Myocyte (in vitro differentiated cells): ENCODE measurements at places on chromosomes 12 and 14. TPM values are rescaled to one million over a fixed set of nuclear protein-coding genes. Genes with fewer than 3 reads are reported as not detected.

- no peak for DNase-seq
Measured at GRCh38 chr14:89093083-89093730, 268.8 kb downstream of the TTC8 start.

The DBX2 gene
- not detected in 2 replicates for total RNA-seq

The TAS2R10 gene
- total RNA-seq, result 0.75 and 3.2 TPM in 2 replicates

The SYNDIG1L gene
- total RNA-seq, result 0.24 TPM in 1 of 2 replicates, not detected in the other

The CIROP gene
- total RNA-seq, result not detected in 2 replicates

GRCh38 chr12:128940974-128941373 lies 87.7 kb downstream of the GLT1D1 start:
- no peak for DNase-seq

GRCh38 chr14:103772078-103772712 lies 56.6 kb downstream of the ZFYVE21 start:
- DNase-seq, result no peak

The GPRC5A gene
- total RNA-seq, result 0.42 and 1.4 TPM in 2 replicates

DNA sequence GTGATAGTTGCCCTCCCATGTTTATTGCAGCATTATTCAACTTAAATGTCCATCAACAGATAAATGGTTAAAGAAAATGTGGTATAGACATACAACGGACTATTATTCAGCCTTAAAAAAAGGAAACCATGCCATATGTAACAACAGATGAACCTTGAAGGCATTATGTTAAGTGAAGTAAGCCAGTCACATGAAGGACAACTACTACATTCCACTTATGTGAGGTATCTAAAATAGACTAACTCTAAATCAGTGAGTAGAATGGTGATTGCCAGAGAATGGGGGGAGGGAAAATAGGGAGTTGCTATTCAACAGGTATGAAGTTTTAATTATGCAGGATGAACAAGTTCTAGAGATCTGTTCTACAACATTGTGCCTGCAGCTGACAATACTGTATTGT lies 10.1 kb downstream of the PCNX4 start:
- DNase-seq, result no peak

- no peak for DNase-seq
Measured at GRCh38 chr12:56878010-56878339, 56.2 kb downstream of the SDR9C7 start.

DNA sequence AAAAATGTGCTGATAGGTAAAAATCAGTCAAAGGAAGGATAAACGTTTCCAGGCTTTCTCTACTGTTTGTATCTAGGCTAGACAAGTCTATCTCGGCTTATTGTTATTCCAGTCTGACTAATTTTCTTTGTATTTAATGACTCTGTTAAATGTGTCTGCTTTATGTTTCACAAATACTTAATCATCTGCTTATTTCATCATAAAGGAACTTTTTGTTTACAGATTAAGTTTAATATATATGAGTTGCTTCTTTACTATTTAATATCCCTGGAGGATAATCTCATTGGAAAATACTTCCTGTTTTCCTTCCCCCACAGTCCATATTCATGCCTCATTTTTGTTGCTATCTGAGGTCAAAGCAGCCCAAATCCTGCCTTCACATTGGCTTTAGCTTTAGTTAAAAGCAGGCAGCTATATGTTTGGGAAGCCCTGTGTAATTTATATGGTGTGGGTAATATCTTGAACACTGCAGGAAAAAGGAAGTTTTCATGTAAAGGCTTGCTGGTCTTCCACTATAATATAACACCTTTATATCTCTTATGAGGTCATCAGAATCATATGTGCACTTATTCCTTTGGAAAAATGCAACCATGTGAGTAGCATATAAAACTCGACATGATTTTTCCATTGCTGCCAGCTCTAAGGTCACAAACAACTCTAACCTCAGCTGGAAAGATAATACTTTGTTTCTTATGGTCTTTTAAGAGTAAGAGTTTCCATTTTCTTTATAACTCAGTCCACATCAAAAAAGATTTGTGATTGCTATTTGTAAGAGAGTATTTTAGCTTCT lies 76.8 kb downstream of the ALX1 start:
- no peak for DNase-seq

- DNase-seq, result no peak
Measured at GRCh38 chr12:25524366-25524765, 28.7 kb downstream of the LMNTD1 start.

The GPD1 gene
- 39.9 and 54.1 TPM in 2 replicates for total RNA-seq

The RBMS2 gene
- total RNA-seq, result 9.2 and 9.7 TPM in 2 replicates

- DNase-seq, result no peak
Measured at GRCh38 chr14:94522115-94522724, 13.0 kb upstream of the SERPINA12 start.

DNA sequence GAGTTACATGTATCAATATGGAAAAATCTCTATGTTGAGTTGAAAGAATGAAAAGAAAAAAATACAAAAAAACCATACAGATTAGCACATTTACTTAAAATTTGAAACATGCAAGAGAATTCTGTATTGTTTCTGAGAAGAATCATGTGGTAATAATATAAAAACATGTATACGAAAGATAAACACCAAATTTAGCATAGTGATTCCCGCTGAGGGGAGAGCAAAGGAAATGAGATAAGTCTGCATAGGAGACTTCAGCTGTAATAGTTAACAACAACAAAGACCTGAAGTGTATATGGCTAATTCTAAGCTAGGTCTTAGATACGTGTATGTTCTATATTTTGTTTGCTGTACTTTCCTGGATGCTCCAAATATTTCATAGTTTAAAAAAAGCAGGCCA lies 46.5 kb downstream of the FNTB start:
- DNase-seq, result no peak

- peak; percentile 31 for DNase-seq
Measured at GRCh38 chr12:50197297-50197727, 30.1 kb upstream of the CERS5 start.

GRCh38 chr12:53195516-53196420 lies 11.3 kb downstream of the ITGB7 start:
- DNase-seq, result no peak

The SLC7A7 gene
- total RNA-seq, result 63.5 and 76.5 TPM in 2 replicates

The NGB gene
- total RNA-seq, result not detected in 2 replicates

DNA sequence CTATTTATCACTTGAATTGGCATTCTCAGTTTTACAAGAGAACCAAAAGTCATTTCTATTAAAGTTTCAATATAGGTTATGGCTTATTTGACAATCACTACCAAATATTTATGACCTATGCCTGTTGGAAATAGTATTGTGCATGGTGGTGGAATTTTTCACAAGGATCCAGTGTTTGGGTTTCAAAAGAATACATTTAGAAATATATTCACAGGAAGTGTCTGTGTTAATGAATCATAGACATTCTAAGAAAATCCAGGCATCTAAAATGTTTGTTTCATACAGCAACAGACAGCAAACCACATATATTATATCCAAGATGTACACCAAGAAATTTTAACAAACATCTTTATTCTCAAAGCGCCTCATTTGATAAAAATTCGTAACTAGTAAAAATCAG lies 92.7 kb downstream of the MED13L start:
- no peak for DNase-seq

The SLCO1B3 gene
- total RNA-seq, result not detected in 2 replicates

GRCh38 chr14:99803106-99803775 lies 10.0 kb downstream of the EML1 start:
- DNase-seq, result no peak
